ENCODE measurements at places on chromosomes 1 and 21. TPM values are rescaled to one million over a fixed set of nuclear protein-coding genes. Genes with fewer than 3 reads are reported as not detected.

Gene NENF
- 116 TPM for total RNA-seq

Gene AHCTF1
- total RNA-seq = 15.3 TPM

Gene CCDC185
- total RNA-seq = not detected

Gene SSR2
- total RNA-seq = 81.2 TPM

Gene FAM72C
- not detected for total RNA-seq

Gene CD5L
- total RNA-seq = not detected

Gene FLG2
- total RNA-seq = not detected
